ENCODE measurements at places on chromosomes 4 and X.

GRCh38 chr4:152535360-152535902 is 461 bp downstream of the FBXW7 start:
- no peak for DNase-seq

DNA sequence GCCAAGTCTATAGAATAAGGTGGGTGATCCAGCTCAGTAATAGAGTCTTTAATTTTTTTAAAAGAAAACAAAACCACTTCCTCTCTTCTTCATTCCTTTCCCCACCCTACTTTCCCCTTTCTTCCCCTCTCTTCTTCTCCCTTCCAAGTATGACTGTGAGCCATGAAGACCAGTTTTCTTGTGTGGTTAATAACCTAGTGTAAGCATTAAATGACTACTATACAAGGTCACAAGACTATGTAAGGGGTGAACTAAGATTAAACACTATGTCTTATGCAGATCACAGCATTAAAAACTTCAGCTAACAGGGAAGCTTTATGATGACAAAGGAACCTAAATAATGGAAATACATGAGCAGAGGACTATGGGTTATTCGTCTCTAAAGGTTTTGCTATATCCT is 135.4 kb downstream of the GUCY2F start:
- no peak for DNase-seq

GRCh38 chr4:182350041-182350440 is 106.8 kb downstream of the TENM3 start:
- no peak for DNase-seq

- peak; percentile 45 for DNase-seq
These were observed 1.6 kb downstream of the PCDH10 start for GRCh38 chr4:133150486-133151340.

- no peak for DNase-seq
These were observed 34.2 kb upstream of the TBC1D14 start for GRCh38 chr4:6875431-6875831.
